ENCODE measurements at places on chromosomes 1 and 21.

- peak; percentile 74 for DNase-seq
These were observed 1.1 kb downstream of the GFI1 start for GRCh38 chr1:92485381-92486250.

- no peak for DNase-seq
These were observed 382.7 kb upstream of the DUSP10 start for GRCh38 chr1:222124602-222125001.

GRCh38 chr1:224799083-224799482, 130.4 kb upstream of the DNAH14 start:
- DNase-seq: no peak

- DNase-seq: peak; percentile 59
These were observed 27.2 kb downstream of the SYT6 start for GRCh38 chr1:114126261-114127095.

- DNase-seq: peak; percentile 87
These were observed 165.3 kb downstream of the TOMM20 start for GRCh38 chr1:234963180-234963903.

DNA sequence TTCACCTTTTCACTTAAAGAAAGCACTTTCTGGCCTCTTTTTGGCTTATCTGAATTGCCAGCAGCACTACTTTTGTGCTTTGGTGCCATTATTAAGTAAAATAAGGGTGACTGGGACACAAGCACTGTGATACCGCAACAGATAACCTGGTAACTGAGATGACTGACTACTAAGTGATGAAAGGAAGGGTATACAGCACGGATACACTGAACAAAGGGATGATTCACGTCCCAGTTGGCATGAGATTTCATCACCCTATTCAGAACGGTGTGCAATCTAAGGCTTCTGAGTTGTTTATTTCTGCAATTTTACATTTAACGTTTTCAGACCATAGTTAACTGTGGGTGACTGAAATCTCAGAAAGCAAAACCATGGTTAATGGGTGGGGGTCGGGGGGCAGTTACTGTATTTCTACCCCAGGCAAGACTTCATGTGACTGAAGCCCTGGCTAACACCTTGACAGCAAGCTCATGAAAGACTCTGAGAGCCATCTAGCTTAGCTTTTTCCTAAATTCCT, 102.8 kb downstream of the CLIC6 start:
- DNase-seq: no peak

- DNase-seq: no peak
These were observed 313.1 kb downstream of the MATN1 start for GRCh38 chr1:30410153-30410851.

DNA sequence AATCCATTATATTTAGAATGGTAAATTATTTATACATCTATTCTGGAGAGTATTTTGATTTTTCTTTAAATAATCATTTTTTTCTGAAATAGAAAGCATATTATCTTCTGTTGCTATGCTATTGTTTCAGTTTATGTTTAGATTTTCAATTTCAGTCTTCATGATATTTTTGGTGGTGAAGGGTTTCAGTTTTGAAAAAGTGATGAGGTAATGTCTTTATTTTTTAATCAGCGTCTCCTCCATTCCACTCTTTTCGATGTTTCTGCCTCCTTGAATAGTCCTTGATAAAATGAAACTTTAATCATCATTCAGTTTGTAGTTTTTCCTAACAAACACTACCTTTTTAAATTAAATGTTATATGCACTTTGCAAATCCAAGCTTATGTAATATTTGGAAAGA, 428.6 kb downstream of the PTPRC start:
- DNase-seq: no peak

DNA sequence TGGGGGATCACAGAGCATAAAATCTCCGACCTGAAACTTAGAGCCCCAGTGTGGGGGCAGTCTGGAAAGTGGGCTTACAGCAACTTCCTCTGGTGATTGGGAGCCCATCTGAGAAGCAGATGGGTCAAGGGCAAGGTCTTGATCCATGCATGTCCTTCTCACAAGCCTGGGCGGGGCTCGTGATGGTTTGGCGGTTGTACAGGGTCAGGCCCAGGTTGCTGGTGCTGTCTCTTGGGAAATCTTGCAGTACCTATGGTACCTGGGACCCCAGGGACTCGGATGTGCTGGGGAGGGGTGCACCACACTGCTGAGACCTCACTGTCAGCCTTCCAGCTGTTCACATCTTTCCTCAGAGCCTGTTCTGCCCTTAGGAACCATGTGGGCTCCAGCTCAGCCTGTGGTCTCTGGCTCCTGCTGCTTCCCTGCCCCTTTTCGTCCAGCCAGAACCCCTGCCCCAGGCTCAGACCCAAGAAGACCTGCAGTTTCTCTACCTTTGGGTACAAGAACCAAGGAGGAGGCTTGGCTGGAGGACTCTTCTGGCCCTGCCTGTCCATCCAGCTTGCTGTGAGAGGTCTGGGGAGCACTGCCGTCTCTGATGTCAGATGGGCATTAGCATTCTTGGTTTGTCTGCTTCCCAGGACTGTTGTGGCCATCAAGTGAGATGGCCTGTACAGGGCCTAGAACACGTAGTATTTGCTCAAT, 24.5 kb downstream of the WNT4 start:
- DNase-seq: no peak

DNA sequence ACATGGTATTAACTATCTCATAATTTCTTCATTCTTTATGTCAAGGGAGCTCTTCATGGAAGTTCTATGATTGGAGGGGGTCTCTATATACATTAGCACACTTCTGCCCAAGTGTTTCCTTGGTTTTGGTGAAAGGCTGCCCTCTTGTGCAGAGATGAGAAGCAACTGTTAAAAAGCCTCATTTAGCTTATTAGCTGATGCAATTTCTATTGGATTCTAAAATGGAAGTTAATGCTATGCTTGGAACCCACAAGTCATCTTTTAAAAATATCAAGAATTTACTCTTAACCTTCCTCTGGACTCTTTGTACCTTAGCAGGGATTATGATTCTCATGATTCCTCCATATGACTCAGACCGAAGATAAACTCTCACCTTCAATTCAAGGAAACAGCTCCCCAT, 328.9 kb downstream of the PTBP2 start:
- DNase-seq: no peak

DNA sequence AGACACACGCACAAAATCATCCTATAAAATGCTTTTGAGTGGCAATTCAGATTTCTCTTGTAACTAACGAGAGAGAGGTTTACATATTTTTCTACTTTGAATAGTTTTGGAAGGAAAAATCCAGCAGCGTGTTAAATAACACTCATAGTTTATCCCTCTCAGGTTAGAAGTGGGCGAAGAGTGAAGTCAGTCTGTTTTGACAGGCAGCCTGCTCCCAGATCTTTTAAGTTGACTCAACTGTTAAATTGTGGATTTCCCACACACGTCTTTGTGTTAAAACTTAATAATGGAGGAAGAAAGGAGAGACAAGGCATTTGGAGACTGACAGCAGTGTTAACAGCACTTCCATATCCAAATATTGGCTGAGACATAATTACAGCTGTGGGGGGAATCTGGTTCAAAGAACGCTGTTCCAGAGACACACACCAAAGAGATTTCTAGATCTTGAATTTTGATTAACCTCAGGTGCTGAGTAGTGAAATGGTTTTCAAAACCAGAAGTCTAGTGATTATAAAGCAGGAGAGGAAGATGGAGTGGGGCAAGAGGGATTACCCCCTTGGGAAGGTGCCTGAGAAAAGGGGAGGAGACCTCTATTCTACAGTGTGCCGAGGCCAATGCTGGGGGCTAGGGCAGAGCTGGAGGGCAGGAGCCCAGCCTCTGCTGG, 2.7 kb downstream of the MAPKAPK2 start:
- DNase-seq: no peak

GRCh38 chr1:16122916-16123315, 33.0 kb downstream of the EPHA2 start:
- no peak for DNase-seq

- no peak for DNase-seq
These were observed 21.0 kb upstream of the LYST start for GRCh38 chr1:235887676-235888075.

DNA sequence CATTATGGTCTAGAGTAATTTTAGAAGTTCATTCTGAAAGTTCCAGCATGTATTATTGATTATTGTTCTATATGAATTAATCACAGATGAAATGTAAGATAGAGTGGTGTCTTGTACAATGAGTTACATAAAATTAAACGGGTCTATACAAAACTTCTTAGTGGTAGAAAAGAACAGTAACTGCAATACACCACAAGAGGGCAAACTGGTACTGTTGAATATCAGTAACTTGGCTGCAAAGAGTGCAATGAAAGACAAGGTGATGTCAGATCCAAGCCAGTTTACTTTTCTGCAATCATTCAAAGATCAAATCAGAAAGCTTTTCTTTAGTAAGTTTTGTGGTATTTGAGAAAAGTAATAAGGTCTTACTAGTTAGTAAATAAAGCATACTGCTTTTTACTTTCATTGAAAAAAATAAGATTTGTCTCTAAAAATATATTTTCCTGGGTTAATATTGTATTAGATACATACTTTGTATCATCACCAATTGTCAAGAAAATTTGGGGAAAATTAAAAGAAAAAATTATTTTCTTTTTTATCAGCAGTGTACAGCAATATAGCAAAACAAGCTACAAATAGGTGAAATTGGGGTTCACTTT, 66.4 kb upstream of the BTG3 start:
- peak; percentile 69 for DNase-seq

DNA sequence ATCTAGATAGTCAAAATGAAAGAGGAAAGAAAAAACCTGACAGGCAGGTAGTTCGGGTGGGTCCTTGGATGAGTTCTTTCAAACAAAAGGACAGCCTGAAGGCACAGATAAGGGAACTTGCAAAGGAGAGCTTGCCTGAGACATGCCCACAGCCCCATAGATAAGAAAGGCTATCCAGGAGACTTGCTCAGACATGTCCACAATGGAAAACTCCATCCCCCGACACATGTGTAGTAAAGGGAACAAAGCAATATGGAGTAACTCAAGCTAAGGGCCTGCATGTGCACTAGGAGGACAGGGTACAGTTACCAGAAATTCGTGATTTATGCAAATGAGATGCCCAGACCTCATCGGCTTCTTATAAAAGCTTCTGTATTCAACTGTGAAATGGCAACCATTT, 281.5 kb downstream of the NEGR1 start:
- no peak for DNase-seq

All from GM10248 (cell line).